ENCODE measurements at places on chromosomes 13 and 19.
A peak's percentile ranks its signal among the peaks of the same experiment; 100 is the strongest.

- no peak for DNase-seq
Measured at GRCh38 chr13:112638157-112638750, 50.3 kb upstream of the TUBGCP3 start.

- DNase-seq, result peak; percentile 26
Measured at GRCh38 chr19:46697204-46697960, 19.5 kb downstream of the PRKD2 start.

DNA sequence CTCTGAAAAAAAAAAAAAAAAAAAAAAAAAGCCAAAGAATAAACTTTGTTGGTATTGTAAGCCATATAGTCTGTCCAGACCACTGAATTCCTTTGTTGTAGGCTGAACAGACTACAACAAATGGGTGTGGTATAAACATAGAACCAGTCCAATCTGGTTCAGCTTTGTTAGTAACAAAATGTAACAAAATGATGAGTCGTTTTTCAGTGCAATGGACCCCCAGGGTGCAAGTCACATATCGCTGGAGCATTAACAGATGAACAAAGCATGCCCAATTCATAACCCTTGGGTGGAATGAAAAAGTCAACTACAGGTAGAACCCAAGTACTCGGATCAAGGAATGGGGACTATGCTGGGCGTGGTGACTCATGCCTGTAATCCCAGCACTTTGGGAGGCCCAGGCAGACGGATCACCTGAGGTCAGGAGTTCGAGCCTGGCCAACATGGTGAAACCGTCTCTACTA lies 13.6 kb upstream of the FCHO1 start:
- no peak for DNase-seq

DNA sequence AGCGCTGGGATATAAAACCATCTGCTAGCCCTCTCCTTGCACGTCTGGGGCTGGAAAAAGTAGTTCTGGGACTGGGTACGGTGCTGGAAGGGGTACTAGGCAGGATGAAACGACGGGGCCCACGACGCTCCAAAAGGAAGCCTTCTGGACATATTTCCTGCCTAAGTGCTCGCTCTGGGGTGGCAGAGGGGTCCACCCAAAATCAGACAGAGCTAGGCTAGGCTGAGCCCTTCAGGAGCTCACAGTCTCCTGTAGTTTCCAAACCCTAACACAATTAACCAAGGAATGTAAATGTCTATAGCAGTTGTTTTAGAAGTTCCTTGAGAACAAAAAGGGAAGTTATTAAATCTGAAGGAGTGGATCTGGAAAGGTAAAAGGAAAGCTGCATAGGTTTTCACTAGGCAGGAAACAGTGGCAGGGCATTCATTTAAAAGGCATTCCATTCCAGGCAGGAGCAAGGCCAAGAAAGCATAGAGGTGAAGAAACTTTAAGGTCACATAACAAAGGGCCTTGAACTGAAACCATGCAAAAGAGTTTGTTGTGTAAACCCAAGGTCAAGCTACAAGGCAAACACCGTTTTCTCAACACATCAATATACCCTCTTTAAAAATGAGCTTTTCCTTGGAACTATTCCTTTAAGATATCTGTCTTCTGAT lies 634 bp upstream of the DIAPH3 start:
- no peak for DNase-seq

GRCh38 chr13:74784959-74785358 lies 650.8 kb upstream of the KLF12 start:
- no peak for DNase-seq

DNA sequence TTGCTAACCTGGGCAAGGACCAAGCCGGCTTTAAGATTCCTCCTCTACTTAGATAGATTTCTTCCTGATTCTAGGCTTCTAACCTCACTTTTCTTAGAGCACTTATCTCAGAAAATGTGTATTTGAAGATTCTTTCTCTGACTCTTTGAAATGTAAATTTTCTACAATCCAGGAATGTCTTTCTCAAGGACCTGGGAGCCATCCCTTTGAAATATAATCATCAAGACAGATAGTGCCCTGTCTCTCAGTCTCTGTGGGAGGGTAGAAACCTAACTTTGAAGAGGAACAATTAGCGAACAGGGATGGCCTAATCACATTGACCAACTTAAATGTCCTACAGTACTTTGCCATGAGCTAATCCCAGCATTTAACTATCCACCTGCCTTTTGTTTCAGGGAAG lies 1646.0 kb downstream of the PCDH9 start:
- no peak for DNase-seq

DNA sequence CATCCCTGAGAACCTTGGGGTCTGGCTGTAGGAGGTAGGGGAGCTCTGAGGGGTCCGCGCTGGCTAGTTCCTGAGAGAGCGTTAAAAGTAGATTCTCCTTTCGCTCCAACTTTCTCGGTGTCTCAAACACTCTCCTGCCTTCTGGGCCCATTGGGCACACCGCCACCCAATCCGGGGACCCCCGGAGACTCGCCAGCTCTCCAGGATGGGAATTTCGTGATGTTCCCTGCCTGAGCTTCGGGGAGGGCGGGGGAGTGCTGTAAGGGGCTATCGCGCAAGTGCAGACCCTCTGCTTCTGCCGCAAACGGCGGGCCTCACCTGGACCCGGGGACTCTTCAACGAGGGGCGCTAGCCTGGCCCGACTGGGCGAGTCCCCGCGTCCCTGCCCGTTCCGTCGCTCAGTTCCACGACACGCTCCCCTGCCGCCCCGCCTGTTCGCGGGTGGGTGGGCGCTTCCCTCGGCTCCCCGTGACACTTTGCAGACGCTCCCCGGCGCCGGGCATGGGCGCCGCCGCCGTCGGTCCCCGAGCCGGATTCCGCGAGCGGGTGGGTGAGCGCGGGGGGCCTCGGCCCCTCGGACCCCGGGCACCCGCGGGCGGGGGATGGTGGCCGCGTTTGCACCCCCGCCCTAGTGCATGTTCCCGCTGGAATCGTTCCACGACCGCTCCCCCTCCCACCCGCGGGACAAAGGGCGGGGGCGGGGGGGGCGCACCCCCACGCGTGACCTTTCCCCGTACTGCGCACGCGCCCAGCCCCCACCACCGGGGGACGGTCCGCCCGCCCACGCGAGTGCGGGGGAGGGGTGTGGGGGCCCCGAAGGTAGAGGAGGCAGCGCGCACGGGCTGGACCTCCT lies at the start of gene CCDC106:
TSS of gene CCDC106 (plus strand) at position 481 of the 853 bp plus-strand sequence. CDS start 835 bp downstream, outside the sequence.
- DNase-seq, result peak; percentile 43

GRCh38 chr19:35669566-35669965 lies 3.2 kb downstream of the UPK1A start:
- no peak for DNase-seq

DNA sequence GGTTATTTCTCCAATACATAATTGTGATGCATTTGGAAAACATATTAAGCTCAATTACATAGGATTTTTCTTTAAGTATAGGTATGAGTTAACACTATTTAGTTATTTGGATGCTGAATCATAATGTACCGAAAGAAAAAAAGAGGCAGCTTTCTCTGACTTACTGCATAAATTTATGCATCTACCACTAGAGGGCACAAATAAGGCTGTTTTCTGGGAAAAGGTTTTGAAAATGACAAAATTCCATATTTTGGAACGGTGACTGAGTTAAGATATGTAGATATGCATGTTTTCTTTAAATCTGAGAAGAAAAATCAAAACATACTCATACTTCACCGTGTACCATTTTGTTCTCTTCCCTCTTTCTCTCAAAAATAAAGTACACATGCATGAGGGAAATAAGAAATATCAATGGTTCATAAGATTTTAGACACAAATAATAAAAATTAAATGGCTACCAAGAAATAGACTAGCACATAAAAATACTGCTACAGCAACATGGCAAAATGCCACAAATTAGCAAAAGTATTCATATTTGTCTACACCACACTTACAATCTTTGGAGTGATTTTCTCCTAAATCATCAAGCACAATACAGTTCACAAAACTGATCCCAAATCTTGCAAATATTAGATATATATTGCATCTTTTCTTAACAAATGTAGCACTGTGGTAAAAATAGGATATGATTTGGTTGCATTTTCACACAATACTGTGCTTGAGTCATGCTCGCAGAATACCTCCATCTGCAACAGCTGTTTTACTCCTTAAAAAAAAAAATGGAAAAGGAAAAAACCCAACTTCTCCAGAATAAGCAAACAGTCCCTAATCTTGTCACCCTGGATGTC lies 260.0 kb downstream of the FGF14 start:
- DNase-seq, result no peak

DNA sequence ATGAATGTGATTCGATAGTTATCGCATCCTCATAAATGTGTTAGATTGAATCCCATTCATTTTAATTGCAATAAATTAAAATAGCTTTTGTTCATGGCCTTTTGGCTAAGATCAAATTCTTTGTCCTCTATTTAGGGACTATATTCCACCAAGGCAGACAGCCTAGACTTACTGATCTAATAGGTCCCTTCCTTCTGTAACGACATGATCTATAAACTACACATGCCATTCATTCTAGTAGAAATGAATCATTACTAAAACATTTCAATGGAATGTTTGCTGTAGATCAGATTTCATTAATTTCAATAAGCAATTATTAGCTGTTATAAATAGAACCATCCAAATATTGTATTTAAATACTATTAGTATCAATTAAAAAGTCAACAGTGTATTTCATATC lies 526.6 kb upstream of the KLHL1 start:
- no peak for DNase-seq

DNA sequence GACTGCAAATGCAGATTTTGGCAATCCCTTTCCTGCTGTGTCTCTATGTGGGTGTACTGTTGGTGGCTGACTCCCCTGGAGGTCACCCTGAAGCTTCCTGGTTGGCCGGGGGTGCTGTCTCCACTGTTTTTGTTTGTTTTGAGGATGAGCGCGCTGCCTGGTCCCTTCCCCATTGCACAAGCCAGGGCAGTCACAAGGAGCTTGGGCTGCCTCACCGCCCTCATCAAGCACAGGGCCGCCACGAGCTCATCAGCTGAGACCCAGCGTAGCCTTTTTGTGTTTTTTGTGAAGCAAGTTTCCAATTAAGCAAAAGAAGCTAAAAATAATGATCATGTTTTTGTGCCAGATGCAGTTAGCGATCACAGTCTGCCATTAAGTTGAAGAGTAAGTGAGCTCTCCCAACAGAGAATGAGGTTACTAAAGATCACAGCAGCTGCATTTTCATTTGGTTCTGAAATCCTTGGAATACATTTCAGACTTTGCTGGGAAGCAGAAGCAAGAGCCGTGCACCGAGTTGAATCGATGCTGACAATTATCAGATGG lies 57.8 kb downstream of the GGACT start:
- DNase-seq, result no peak

DNA sequence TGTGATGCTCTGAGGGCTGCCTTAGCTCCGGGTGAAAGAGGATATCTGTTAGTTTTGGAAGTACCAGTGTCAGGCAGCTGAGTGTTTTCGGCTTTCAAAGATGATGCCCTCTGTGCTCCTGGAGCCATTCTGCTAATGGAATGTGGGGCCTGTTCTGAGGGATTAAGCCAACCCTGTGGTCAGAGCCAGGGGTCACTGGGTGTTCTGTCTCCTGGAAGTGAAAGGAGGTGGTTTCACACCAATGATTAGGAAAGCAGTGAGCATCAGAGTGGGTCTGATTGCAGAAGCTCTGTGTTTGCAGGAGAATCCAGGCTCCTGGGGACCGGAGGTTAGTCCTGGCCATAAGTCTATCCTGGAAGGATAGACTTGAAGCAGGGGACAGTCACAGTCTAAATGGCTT lies 94.6 kb downstream of the UQCRFS1 start:
- DNase-seq, result no peak

- DNase-seq, result no peak
Measured at GRCh38 chr13:43307921-43308433, 284.6 kb downstream of the DNAJC15 start.

DNA sequence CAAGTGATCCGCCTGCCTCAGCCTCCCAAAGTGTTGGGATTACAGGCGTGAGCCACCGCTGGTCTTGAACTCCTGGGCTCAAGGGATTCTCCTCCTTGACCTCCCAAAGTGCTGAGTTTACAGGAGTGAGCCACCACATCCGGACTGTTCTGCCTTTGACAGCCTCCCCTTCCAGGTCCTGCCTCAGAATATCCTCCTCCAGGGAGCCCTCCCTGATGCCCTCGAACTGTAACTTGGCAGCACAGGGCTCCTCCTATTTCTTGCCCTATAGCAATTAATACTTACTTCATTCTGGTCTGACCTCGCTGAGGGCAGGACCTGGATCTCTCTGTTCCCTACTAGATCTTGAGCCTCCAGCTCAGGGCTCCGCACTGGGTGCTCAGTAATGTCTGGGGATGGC lies 5.9 kb downstream of the CPT1C start:
- DNase-seq, result no peak

DNA sequence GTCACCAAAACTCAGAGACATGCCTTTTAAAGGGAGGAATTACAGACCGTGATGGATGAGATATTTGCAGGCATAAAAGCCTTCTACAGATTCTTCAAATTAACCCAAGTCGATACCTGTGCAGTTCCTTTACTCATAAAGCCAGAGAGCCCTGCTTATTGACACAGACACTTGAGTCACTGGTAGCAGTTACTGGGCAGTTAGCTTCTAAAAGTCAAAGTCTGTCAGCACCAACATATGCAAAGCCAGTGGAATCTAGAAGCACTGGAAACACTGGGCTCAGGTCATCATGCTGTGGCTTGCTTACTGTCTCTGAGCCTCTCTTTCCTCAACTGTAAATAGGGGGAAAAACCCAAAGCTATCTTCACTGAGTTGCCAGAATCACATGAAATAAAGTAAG lies 25.7 kb upstream of the LRCH1 start:
- DNase-seq, result no peak

- no peak for DNase-seq
Measured at GRCh38 chr19:10384580-10384979, 4.2 kb upstream of the TYK2 start.

DNA sequence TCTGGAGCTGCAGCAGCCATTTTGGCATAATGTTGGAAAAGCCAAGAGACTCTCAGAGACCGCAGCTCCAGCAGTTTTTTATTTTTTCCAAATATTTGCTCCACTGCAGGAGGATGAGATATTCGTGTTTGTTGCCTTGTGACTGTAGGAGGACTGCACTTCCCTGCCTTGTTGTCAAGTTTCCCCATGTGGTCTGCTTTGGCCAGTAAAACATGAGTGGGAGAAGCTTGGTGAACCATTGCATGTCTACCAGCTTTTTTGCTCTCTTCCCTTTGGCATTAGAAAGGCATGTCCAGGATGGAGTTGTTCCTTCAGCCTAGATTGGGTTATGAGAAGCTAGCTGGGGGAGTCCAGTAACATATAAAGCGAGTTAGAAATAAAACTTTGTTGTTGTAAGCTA lies 47.7 kb upstream of the ALOX5AP start:
- DNase-seq, result no peak

- DNase-seq, result no peak
Measured at GRCh38 chr13:110562696-110563462, 1.4 kb upstream of the RAB20 start.

DNA sequence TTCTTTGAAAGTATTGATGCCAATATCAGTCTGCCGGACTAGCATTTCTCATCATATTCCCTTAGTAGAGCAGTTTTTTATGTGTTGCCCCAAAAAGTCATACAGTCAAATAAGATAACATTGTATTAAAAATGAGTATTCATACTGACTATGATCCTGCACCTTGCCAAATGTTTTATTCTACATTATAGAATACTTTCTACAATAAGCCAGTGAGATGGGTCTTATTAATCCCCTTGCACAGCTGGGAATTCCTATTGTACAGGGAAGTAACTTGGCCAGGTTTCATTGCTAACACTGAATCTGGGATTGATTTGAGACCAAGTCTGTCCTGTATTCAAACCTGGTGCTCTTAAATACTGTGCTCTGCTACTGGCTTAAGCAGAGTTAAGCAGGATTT lies 114.0 kb downstream of the KCTD12 start:
- no peak for DNase-seq

- DNase-seq, result no peak
Measured at GRCh38 chr13:109156181-109156935, 526.9 kb downstream of the MYO16 start.
